SJSA1 (cell line): ENCODE measurements at places on chromosomes 4 and X.
A peak's percentile ranks its signal among the peaks of the same experiment; 100 is the strongest.

- DNase-seq: no peak
Measured at GRCh38 chrX:7704205-7704604, 138.8 kb upstream of the VCX start.

DNA sequence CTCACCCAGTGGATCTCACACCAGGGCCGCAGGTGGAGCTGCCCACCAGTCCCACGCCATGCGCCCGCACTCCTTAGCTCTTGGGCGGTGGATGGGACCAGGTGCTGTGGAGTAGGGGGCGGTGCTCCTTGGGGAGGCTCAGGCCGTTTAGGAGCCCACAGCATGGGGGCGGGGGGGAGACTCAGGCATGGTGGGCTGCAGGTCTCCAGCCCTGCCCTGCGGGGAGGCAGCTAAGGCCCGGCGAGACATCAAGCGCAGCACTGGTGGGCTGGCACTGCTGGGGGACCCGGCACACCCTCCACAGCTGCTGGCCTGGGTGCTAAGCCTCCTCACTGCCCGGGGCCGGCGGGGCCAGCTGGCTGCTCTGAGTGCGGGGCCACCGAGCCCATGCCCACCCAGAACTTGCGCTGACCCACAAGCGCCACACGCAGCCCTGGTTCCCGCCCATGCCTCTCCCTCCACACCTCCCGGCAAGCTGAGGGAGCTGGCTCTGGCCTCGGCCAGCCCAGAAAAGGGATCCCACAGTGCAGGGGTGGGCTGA, 312.9 kb upstream of the GIMD1 start:
- DNase-seq: no peak

GRCh38 chr4:44661940-44662622, 10.7 kb upstream of the YIPF7 start:
- DNase-seq: no peak

DNA sequence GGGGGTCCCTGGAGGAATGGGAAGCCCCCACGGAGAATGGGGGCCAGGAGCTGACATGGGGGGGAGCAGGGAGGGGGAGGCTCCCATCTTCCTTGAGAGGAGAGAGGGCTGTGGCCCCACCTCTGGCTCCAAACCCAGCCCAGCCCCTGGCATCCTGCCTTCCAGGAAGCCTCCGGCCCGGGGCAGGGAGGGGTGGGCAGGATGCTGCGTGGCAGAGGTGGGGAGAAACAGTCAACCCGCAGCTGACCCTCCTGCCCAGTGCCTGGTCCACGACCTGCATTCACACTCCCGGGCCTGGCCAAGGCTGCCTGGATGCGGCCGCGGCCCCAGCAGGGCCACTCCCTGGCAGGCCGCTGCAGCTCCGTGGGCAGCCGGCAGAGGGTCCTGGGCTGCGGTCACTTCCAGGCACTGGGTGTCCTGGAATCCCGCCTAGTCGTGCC, 39.0 kb downstream of the CPLX1 start:
- DNase-seq: no peak

- DNase-seq: peak; percentile 0
Measured at GRCh38 chr4:150973626-150974251, 41.3 kb downstream of the LRBA start.

DNA sequence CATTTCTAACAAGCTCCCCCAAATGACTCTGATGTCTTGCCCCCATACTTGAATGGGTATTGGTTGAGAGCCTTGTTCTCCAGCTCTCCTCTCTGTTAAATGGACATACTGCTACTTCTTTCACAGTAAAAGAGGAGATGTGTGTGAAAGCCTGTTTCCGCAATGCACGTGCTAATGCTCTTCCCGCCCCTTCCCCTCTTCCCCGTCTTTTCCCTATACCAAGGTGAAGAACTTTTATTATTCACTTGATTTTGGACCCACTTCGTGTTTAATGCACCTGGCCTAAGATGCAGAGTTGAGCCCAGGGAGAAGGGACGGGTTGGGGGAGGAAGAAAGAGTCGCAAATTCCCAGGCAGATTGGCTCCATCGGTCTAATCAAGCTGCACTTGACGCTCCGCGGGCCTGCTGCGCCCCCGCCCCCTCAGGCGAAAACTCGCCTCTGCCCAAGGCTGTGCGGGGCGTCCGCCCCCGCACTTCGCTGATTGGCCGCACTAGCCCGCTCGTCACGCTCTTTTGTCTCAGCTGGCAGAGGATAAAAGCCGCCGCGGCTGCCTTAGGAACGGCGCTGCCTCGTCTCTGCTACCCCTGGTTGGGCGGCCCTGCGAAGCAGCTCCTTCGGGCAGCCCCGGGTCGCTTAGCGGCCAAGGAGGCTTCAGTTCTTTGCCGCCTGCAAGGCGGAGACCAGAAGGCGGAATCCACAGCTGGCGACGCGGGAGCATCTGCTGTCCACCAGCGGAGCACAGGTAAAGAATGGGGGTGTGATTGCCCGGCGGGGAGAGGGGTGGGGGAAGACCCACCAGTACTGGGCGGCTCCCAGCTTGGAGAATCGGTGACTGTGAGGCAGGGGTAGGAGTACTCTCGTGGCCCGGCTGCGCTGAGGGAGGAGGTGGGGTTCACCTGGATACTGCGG, at the start of gene ZCCHC12:
ZCCHC12 (plus strand) TSS at position 562 of the 910 bp plus-strand sequence. CDS start 1,421 bp downstream, outside the sequence.
- DNase-seq: peak; percentile 2

DNA sequence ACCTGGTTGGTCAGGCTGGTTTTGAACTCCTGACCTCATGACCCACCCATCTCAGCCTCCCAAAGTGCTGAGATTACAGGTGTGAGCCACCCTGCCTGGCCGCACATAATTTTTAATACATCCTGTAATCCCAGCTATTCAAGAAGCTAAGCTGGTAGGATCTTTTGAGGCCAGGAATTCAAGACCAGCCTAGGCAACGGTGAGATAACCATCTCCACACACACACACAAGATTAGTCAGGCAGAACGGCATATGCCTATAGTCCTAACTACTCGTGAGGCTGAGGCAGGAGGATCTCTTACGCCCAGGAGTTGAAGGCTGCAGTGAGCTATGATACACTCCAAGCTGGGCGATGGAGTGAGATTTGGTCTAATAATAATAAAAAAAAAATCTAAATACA, 212.4 kb upstream of the NEIL3 start:
- no peak for DNase-seq

DNA sequence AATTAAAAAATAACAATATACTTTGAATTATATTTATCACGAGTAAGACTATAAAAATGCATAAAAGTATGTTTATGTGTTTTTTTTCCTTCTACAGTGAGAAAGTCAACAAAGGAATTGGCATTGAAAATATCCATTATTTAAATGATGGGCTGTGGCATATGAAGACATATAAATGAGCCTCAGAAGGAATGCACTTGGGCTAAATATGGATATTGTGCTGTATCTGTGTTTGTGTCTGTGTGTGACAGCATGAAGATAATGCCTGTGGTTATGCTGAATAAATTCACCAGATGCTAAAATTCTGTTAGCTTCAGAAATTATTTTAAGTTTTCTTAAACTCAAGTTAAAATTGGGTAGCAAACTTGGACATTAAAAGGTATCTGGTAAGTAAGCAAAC, 8.2 kb downstream of the MCTS1 start:
- no peak for DNase-seq

GRCh38 chrX:110142096-110142495, 139.2 kb downstream of the TMEM164 start:
- no peak for DNase-seq

- no peak for DNase-seq
Measured at GRCh38 chr4:121189326-121190215, 25.4 kb upstream of the TNIP3 start.
